ENCODE measurements at places on chromosomes 7 and 10.

DNA sequence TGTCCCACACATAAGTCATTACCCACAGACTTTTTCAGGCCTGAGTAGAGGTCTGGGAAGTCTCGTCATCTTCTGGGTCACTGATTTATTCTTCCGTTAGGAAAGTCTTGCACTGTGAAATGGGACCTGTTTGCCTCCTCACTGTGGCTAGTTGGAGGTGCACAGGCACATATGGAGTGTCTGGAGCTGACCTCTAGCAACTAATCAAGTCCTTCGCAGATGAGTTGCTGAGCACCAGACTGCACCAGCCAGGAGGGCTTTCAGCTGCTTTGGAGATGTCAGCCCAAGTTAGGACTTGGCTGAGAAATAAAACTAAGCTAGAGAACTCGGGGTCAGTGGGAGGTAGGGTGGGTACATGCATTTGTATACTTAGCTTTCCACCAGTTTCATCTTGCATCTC lies 578.0 kb downstream of the GRID1 start:
- no peak for DNase-seq

GRCh38 chr7:98911916-98912315 lies 33.6 kb downstream of the TRRAP start:
- DNase-seq: no peak

- peak; percentile 55 for DNase-seq
Observed at GRCh38 chr10:58637352-58637751, 124.7 kb downstream of the BICC1 start.

DNA sequence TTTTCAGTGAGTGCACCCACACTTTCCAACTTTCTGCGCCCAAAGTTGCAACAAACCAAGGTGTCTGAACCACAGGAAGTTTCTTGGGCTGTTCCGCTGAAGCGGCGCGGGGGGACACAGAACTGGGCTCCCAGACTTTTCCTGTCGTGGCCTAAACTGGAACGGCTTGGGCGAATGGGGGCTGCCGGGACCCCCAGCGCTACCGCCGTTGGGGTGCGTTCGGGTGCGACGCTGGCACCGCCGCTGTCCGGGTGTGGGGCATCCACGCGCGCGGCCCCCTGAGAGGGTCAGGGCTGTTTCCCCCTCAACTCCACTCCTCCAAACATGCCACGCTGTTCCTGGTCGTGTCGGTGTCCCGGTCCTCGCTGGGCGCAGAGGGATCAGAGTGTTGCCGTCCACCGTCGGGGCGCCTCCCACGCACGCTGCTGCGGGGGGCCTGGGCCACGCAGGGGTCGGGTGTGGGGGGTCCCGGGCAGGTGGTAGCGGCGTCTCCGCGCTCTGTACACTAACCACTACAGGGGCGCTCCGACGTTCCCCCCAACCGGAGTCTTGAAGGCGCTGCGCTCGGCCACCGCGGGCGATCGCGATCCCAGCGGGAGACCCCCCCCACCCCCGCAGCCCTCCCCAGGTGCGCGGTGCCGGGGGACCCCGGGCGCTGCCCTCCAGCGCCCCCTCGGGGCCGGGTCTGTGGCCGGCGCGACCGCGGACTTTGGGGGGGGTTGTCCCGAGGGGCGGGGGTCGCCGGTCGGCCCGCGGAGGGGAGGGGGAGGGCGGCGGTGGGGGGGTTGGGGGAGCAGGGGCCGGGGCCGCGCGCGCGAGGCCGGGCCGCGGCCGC lies 2.2 kb upstream of the CUX1 start:
- no peak for DNase-seq

DNA sequence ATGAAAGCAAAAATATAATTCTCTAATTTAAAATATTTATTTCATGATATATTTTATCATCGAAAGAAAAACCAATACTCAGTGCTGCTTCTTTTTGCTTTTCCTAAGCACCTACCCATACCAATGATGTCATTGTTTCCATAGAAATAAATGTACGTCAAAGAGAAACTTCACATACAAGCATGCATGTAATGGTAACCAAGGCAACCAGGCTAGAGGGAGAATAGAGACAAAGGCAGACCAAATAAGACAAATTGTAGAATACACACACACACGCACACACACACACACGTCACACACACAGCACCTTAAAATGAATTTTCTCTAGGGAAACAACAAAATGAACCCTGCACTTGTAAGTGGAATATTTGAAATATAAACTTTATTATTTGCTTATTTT lies 75.5 kb downstream of the MACC1 start:
- DNase-seq: peak; percentile 22

DNA sequence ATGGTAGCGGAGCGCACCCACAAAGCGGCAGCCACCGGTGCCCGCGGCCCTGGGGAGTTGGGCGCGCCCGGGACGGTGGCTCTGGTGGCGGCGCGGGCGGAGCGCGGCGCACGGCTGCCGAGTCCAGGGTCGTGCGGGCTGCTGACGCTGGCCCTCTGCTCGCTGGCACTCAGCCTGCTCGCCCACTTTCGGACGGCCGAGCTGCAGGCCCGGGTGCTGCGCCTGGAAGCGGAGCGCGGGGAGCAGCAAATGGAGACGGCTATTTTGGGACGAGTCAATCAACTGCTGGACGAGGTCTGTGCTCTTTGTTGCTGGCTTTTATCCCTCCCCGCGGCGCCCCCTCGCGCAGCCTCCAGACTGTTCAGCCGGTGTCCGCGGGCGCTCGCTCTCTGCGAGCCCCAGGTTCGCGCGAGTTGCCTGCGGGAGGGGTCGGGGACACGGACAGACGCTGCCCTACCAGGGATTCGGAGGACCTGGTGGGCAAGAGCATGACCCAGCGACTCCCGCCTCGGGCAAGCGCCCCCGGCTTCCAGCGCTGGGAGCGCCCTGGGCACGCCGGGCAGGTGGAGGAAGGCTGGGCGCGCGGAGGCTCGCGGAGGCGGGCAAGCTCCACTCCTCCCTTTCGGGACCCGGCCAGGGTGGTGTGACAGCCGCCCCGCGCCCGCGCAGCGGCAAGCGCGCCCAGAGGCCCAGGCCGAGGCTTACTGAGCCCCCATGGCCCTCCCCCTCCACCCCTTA lies 887 bp downstream of the COL13A1 start:
- DNase-seq: peak; percentile 65

DNA sequence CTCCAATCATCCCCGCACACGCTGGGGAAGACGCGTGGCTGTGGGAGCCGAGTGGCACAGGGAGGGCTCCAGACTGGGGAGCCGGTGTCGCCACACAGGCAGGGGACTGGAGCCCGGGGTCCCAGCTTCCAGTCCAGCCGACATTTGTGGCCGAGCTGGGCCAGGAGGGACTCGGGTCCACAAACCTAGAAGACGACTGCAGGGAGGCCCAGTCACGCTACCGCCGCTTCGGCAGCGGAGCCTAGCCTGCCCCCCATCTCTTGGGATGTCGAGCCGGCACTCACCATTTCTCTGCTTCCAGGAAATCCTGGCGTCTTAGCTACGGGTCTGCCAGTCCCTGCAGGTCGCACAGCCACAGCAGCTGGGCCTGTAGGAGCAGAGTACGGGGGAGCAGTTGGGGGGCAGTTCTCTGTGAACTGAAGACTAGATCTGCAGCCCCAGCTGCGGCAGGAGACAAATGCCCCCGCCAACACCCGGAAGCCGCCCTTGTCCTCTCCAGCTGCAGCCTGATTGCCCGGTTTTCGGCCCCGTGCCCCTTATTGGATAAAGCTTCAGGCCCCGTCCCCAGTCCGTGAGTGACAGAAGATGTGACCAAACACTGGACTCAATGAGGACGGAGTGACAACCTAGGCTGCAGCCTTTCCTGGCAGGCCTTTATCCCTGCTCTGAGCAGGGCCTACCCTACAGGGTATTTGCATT lies 270.7 kb downstream of the ZNF33B start:
- peak; percentile 99 for DNase-seq

- no peak for DNase-seq
Observed at GRCh38 chr10:87702260-87702972, 42.7 kb downstream of the PAPSS2 start.

DNA sequence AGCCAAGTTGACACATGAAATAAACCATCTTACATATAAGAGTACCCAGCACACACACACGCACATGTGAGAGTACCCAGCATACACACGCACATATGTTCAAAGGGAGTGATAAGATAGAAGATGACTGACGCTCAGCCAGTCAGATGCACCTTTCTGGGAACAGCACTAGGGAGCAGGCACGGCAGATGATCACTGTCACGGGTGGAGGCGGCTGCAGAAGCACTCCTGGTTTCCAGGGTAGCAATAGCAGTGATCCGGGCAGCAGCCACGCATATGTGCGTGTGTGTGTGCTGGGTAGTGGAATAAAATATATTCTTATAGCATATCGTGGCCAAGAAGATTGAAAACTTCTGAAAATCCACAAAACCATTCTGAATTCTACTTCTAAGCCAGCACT lies 85.8 kb upstream of the NAMPT start:
- DNase-seq: no peak

Measured in choroid plexus epithelial cell (primary cell).